ENCODE measurements at places on chromosomes 4 and X.

GRCh38 chr4:38292529-38292928 lies 332.3 kb downstream of the PTTG2 start:
- ATAC-seq = no peak

- peak; percentile 93 for ATAC-seq
Measured at GRCh38 chrX:72621625-72622485, 49.2 kb upstream of the HDAC8 start.

- no peak for ATAC-seq
Measured at GRCh38 chr4:140672416-140672815, 83.8 kb downstream of the TBC1D9 start.

DNA sequence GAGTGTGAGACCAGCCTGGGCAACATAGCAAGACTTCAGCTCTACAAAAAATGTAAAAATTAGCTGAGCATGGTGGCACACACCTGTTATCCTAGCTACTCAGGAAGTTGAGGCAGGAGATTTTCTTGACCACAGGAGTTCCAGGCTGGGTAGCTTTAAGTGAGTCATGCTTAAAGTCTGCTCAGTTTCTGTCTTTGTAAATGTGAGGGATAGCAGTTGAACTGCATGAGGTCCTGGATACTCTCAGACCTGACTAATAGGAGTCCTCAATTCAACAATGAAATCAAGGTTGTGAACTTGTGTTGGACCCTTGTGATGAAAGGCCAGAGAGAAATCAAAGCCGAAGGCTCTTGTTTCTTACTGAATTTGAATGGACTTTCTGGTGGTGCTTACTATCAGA lies 45.2 kb downstream of the STARD8 start:
- ATAC-seq = no peak

- ATAC-seq = no peak
Measured at GRCh38 chr4:184587701-184588100, 61.5 kb downstream of the CASP3 start.

Data from activated CD4-positive, CD25-positive, alpha-beta regulatory T cell treated with anti-CD3 and anti-CD28 coated beads, Interleukin-2, amount 50 U/mL, for 24 hours (primary cell).